Naive thymus-derived CD8-positive, alpha-beta T cell (primary cell): ENCODE measurements at places on chromosomes 4 and X. TPM values are rescaled to one million over a fixed set of nuclear protein-coding genes. Genes with fewer than 3 reads are reported as not detected.

DNA sequence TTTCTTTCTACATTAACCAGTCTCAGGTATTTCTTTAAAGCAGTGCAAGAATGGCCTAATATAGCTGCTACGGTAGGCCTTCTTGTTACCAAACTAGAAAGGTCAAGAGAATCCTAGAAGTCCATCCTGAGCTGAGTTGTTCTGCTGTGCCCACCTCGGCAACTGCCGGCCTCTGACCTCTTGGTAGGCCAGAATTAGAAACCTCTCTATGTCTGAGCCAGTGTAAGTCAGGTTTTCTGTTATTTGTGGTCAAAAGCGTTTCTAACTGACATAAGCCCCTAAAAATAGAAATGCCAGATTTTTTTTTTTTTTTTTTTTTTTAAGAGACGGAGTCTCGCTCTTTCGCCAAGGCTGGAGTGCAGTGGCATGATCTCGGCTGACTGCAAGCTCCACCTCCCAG, 43.1 kb downstream of the SOWAHB start:
- no peak for DNase-seq

DNA sequence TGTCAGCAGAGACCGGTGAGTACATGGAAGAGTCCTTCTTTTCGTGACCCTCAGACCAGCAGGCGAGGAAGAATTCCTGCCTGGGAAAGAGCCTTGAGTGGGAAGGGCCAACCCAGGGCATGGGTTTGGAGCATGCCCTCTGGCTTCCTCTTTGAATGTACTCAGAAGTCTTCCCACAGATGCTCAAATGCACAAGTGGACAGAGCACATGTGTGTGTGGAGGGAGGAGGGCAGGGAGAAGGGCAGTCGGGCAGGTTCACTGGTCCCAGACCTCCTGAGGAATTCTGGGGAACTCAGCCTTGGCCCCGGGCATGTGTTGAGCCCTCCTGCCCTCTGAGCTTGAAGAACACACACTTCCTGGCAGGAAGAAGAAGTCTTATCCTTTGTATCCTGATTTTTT, 63.2 kb upstream of the HELT start:
- DNase-seq = no peak

GRCh38 chr4:176229645-176230044, 34.3 kb upstream of the SPATA4 start:
- no peak for DNase-seq

GRCh38 chrX:120763269-120763668, 112.4 kb downstream of the CT47B1 start:
- no peak for DNase-seq

DNA sequence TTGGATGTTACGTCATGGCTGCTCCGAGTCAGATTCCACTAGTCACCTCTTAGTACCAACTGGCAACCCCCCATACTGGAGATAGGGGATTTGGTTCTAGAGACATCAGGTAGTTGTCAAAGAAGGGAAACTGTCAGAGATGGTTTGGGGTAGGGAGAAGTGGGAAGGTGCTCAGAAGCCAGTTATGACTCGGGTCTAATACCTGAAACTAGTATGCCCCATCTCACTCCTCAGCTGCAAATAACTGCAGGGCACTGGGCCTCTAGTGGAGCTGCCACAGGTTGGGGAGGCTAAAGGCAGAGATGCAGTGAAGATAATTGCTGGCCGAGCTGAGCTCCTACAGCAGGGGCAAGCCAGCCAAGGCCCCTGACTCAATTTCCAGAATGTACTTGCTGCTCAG, 30.0 kb downstream of the OTUD6A start:
- no peak for DNase-seq

DNA sequence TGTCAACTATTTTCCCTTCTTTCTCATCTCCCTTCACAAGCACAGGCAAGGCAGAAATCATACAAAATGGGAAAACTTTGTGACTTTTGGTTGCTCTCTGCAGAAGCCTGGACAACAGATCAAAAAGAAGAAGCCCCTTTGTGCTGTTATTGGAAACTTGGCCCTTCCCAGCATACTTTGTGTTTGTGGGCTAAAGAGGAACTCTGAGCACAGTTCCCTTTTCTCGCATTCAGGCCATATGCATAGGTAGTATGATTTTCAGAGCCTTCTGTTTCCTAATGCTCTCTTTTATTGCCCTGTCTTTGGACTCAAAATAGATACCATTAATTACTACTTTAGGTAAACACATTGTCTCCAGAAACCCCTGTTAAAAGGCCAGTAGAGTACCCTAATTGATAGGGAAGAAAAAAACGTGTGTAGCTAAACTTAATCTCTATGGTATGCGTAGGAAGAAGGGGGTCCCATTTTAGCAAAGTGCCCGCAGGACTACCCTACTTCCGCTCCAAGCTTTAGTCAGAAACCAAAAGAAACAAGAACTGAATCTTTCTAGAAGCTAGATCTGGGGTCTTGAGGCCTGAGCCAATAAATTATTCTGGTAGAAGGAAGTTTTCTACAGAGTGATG, 26.6 kb downstream of the VSIG4 start:
- no peak for DNase-seq

- DNase-seq = no peak
Measured at GRCh38 chr4:95675623-95676022, 126.8 kb upstream of the UNC5C start.

GRCh38 chrX:2311501-2311900, 189.3 kb downstream of the DHRSX start:
- no peak for DNase-seq

DNA sequence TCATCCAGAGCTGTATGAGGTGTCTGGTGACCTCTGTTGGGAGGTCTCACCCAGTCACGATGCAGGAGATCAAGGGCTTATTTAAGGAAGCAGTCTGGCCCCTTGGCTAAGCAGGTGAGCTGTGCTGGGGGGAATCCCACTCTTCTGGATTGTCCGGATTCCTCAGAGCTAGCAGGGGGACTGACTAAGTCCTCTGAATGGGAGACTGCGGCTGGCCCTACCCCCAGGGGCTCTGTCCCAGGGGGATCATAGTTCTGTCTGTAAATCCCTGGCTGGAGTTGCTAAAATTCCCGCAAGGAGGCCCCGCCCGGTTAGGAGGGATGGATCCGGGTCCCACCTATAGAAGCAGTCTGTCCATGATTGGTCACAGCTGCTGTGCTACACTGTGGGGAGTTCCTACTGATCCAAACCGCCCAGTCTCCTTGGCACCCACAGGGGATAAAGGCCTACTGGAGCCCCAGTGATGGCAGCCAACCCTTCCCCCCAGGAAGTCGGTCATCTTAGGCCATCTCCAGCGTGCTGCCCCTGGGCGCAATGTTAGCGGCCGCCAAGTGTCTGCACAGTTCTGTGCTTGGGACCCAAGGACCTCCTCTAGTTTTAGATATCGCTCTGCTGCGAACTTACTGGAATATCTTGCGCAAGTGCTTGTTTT, 118.2 kb upstream of the KLF8 start:
- DNase-seq = no peak

DNA sequence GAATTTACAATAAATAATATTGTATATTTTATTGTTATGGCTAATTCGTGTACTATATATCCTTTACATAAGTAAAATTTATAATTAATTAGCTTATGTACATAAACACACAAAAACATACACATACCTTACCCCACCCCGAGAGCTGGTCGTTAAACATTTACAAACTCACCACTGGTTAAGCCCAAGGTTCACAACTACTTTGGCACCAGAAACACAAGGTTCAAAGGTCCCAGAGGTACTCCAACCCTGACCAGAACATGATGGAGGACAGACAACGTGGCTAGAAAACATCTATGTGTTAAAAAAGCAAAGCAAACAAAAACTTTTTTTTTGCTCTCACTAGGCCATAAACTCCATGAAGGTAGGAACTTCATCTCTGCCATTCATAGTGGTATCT, 37.7 kb downstream of the SLC25A5 start:
- DNase-seq = no peak

DNA sequence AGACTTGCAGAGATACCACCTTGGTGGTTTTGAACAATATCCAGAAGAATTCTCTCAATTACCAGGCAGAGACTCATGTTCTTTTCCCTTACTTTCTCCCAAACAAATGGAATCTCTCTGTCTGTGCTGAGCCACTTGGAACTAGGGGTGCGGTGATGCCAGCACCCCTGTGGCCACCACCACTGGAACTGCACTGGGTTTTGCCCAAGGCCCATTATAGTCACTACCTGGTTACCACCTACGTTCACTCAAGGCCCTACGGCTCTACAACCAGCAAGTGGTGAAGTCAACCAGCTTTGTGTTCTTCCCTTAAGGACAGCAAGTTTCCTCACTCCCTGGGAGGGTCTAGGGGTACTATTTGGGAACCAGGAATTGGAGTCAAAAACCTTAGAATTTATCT, 1183.7 kb downstream of the FSTL5 start:
- no peak for DNase-seq

GRCh38 chr4:22848332-22848731, 155.6 kb downstream of the GBA3 start:
- no peak for DNase-seq

- DNase-seq = no peak
Measured at GRCh38 chr4:23036503-23036902, 343.8 kb downstream of the GBA3 start.

- no peak for DNase-seq
Measured at GRCh38 chrX:118271775-118272174, 74.1 kb upstream of the WDR44 start.

DNA sequence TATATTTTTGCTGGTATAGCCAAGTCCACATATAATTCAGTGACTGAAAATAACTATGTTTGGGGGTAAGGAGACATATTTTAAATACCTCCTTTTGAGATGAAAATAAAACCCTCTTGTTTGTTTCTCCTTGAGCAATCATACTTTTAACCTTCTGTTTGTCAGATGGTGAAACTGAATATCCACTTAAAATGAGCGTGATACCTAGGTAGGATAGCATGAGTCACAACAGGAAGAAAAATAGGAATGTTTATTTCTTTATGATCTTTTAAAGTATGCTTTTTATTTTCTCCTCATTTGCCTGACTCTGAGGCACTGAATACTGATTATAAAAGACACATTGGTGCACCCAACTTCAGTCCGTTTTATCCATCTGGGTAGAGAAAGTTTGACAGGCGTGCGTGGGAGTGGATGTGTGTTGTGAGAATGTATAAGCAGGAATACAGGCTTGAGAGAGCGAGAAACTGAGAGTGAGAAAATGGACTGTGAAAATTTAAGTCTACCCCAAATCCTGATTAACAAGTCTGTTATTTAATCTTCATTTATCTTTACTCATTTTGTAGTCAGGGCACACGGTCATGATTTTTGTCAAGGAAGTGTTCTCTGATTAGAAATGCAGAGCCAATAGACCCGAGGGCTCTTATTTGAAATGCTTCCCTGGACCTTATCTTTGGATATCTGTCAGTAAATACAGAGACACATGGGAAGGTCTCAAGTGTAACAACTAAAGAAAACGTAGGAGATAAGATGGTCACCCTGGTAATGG, 62.1 kb upstream of the ANTXR2 start:
- DNase-seq = no peak

GRCh38 chr4:33262824-33263223, 2542.7 kb downstream of the PCDH7 start:
- no peak for DNase-seq

DNA sequence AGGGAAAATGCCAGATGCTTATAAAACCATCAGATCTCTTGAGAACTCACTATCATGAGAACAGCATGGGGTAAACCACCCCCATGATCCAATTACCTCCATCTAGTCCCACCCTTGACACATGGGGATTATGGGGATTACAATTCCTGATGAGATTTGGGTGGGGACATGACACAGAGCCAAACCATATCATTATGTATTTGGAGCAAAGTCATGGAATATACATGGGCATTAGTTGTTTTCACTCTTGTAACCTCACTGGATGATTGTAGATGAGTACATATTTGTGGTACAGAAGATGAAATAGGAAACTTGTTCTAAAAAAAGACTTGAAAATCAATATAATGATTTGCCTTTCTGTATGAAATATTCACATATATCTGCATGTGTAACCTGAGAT, 674.5 kb upstream of the BOD1L1 start:
- DNase-seq = no peak

GRCh38 chrX:150212672-150213480, 150.2 kb upstream of the MAMLD1 start:
- DNase-seq = no peak

- no peak for DNase-seq
Measured at GRCh38 chr4:124642846-124643245, 69.7 kb downstream of the ANKRD50 start.

KCNE5 gene
- 0.23 TPM for total RNA-seq

TMEM184C gene
- 27.9 TPM for total RNA-seq

HSFX2 gene
- 1.2 TPM for total RNA-seq

COL4A6 gene
- total RNA-seq = not detected

PPEF2 gene
- 1.8 TPM for total RNA-seq

RFC1 gene
- total RNA-seq = 52.2 TPM

XAGE1A gene
- total RNA-seq = not detected

NDST3 gene
- total RNA-seq = not detected

DKK2 gene
- not detected for total RNA-seq

FRYL gene
- total RNA-seq = 111 TPM
